Pons (tissue), 1 donor: ENCODE measurements at places on chromosomes 2 and 18.

- no peak for DNase-seq
Observed at GRCh38 chr2:150292807-150293206, 194.7 kb downstream of the RND3 start.

DNA sequence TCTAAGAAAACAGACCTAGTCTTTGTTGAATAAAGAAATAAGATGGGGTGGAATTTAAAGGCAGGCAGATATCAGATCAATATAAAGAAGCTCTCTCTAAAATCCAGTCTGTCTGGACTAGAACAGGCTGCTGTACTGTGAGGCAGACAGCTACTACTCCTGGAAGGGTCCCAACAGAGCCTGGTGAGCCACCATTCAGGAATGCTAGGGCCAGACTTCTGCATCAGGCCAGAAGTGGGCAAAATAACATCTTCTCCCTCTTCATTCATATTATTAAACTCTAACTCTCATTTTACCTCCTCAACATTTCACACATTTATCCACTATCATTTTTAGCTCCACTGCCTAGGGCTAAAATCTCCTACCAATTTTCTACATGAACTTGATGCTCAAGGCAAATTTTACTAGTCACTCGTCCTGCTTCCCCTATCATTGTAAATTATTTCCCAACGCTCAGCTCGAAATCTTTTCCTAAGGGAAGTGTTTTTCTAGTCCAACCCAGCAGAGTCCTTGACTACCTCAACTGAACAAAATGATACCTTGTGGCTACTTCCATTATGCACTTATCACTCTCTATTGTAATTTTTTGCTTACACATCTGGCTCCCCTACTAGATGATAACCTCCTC, 45.2 kb upstream of the GLS start:
- no peak for DNase-seq

DNA sequence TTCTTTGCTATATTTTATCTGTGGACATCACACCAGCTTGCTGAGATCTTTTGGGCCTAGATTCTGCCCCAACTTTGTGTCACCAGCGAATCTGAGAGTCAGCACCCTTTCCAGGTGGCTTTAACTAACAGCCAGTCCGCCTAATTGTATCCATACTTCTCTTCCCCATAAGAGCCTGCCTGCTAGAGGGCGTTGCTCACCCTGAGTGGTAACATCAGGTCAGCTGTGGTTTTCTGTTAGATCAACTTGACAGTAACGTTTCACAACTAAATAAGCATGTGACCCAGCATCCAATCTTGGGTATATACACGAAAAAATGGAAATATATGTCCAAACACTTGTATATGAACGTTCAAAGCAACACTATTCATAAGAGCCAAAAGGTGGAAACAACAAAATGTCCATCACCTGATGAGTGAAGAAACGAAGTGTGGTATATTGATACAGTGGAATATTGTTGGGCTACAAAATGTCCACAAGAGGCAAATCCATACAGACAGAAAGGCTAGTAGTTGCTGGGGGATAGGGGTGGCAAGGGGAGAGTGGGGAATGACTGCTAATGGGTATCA, 24.9 kb downstream of the EFHD1 start:
- peak; percentile 63 for DNase-seq

DNA sequence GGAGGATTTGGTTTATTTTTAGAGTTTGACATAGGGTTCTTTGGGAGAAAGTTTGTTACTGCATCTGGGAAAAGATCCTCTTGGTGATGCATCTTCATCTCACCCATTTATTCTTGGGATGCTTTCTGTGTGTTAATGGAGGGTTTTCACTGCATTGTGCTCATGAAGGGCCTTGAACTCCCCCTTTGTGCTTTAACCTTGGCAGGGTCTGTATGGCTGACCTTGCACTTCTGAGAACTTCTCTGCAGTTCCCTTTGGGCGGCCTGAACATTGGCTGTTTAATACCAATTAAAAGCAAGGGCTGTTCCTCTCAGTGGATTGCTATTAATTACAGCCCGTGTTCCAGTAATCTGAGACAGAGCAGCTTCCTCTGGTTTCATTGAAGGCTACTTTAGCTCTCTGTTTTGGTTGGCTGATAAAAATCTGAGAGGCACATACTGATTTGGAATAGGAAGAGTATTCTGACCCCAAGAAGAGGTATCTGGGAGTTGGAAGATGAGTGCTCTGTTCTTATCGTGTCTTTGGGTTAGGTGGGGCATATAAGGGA, 37.5 kb downstream of the FMNL2 start:
- no peak for DNase-seq

- DNase-seq: no peak
Observed at GRCh38 chr2:169738566-169739229, 5.1 kb downstream of the KLHL23 start.

DNA sequence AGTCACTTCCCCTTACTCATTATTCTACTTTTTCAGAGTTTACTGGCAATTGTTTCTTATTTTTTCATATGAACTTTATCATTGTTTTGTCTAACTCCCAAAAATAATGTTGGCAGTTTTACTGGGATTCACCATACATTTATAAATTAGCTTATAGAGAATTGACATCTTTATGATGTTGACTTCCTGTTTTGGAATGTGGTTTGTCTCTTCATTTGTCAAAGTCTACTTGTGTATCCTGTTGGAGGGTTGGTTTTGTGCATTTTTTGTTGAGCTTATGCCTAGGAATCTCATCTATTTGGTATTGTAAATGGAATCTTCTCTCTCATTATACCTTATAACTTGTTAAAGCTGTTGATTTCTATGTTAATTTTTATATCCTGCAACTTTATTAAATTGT, 16.4 kb downstream of the EPC2 start:
- no peak for DNase-seq

GRCh38 chr2:28411956-28412609, 19.4 kb downstream of the FOSL2 start:
- no peak for DNase-seq

GRCh38 chr2:71463342-71463654, 9.9 kb downstream of the DYSF start:
- no peak for DNase-seq

- no peak for DNase-seq
Observed at GRCh38 chr18:11739893-11740292, 50.8 kb downstream of the GNAL start.

DNA sequence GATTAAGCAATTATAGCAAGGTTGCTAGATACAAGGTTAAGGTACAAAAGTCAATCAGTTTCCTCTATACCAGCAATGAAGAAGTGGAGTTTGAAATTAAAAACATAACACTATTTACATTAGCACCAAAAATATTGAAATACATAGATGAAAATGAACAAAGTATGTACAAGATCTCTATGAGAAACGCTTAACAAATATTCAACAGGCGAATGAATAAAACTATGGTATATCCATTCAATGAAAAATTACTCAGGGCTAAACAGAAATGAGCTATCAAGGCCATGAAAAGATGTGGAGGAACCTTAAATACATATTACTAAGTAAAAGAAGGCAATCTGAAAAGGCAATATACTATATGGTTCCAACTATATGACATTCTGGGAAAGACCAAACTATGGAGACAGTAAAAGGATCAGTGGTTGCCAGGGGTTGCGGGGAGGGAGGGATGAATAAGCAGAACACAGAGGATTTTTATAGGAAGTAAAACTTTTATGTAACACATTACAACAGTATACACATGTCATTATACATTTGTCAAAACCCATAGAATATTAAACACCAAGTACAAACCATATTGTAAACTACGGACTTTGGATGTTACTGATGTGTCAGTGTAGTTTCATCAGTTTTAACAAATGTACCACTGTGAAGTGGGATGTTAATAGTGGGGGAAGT, 62.1 kb downstream of the RMDN2 start:
- no peak for DNase-seq

DNA sequence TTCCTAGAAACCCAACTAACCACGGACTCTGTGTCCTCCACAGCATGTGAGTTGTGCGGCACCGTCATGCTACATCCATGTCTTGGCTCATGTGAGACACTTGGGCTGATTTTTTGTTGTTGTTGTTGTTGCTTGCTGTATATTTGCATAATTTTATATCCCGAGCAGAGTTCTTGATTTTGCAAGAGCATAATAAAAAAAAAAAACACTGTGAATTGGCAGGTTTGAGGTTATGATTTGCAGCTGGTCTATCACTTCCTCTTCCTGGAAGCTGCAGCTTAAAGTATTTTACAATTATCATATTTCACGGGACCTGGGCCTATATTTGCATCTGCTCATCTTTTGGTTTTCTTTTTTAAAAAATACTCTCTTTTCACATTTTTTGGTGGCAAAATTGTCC, 142.3 kb upstream of the NRP2 start:
- DNase-seq: no peak

GRCh38 chr18:64380117-64380516, 231.2 kb upstream of the LINC00305 start:
- DNase-seq: no peak

- peak; percentile 39 for DNase-seq
Observed at GRCh38 chr18:711310-711656, 1.1 kb downstream of the ENOSF1 start.

GRCh38 chr2:231475965-231476364, 11.7 kb upstream of the NCL start:
- no peak for DNase-seq

DNA sequence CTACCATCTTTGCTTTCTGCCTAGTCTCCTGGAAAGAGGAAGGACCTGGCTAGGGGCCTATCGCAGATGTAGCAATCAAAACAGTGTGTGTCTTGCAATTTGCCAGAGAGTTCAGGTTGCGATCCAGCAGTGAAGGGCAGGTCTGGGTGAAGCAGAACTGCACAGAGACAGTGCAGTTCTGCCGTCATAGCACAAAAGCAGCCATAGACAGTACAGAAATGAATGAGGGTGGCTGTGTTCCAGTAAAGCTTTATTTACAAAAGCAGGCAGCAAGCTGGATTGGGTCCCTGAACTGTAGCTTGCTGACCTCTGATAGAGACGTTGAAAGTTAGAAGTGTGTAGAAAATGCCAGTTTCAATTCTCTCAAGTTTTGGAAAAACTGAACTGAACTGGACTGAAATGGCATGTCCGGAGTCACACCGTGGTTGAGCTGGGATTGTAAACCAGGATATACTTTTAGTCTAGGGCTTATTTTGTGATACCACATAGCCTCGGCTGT, 186.8 kb downstream of the LTBP1 start:
- peak; percentile 6 for DNase-seq

- no peak for DNase-seq
Observed at GRCh38 chr2:172930871-172931255, 144.8 kb upstream of the MAP3K20 start.

DNA sequence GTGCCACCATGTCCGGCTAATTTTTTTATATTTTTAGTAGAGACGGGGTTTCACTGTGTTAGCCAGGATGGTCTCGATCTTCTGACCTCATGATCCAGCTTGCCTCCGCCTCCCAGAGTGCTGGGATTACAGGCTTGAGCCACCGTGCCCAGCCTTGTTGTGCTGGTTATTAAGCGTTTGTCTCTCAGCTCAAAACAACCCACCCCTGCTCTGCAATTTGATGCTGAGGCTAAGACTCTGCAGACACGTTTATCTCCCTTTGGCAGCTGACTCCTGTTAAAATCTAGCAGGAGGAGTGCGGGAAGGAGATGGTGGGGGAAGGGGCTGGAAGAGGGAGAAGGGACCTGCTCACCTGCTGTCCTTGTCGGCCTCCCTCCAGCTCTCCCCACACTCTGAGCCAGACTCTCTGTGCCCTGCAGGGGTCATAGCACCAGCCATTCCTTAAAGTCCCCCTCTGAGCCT, 29.9 kb upstream of the IMPA2 start:
- DNase-seq: no peak
